ENCODE measurements at places on chromosomes 6 and 20.

DNA sequence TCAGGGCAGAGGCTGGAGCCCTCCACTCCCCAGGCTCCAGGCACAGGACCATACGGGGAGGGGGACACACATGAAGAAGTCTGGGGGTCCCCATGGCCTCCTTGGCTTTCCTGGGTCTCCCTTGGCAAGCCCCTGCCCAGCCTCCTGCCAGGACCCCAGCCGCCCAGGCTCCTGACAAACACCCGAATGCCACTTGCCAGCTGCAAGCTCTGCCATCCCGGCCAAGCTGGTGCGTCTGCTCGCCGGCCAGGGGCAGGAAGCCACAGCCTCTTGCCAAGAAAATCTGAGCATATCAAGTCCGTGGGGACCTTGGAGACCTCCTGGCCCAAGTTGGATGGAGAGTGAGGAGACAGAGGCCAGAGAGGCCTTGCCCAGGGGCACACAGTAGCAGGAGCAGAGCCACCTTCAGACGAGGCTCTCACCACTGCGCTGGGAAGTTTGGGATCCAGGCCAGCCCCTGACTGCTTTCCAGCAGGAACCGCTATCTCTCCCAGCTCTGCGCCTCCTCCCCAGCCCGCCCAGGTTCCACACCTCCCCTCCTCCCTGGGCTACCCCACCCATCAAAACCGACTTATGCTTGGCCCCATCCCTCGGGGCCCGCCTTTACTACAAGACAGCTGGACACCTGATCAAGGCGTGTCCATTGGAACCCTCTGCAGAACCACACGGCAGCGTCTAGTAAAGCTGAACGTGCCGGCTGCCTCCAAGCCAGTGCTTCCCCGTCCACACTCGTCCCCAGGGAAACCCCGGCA, 80.2 kb downstream of the GRM4 start:
- DNase-seq, result no peak

GRCh38 chr20:12660918-12661317, 347.9 kb upstream of the SPTLC3 start:
- no peak for DNase-seq

DNA sequence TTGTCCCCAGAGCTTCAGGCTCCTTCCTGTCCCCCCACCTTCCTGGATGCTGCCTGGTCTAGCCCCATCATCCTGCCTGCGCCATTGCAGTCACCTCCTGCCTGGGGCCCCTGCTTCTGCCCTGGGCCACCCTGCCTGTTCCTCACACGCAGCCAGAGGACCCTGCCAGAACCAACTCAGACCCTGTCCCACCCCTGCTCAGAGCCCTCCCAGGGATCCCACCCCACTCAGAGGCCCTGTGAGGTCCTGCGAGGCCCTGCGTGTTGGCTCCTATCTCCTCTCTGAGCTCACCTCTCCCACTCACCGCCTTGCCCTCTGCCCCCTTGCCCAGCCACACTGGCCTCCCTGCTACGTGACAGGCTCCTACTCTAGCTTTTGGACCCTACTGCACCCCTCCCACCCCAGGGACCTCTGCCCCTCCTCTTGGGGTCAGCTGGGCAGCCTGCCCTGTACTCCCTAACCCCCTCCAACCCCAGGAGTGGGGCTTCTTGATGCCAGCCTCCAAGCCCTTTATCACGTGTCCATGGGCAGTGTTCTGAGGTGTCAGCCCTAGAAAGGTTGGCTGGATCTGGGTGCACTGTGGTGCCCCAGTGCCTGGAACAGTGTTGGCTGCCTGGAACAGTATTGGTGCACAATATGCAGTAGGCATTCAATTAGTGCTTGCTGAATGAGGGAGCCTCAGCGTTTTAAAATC, 68.3 kb downstream of the CEBPB start:
- DNase-seq, result no peak

- no peak for DNase-seq
Observed at GRCh38 chr20:57592263-57593092, 27.7 kb downstream of the ZBP1 start.

GRCh38 chr6:44072452-44072958, 54.7 kb downstream of the MRPL14 start:
- DNase-seq, result no peak

GRCh38 chr20:45445805-45446562, 23.6 kb upstream of the WFDC2 start:
- DNase-seq, result peak; percentile 31

- DNase-seq, result peak; percentile 56
Observed at GRCh38 chr20:63957004-63957689, 931 bp upstream of the UCKL1 start.

Measured in EL (cell line).